Stimulated activated CD8-positive, alpha-beta memory T cell treated with anti-CD3 and anti-CD28 coated beads, Interleukin-4, amount 100 ng/mL, for 1 hour (primary cell): ENCODE measurements at places on chromosomes 2 and 18.

GRCh38 chr2:16389611-16390010 lies 276.0 kb downstream of the CYRIA start:
- DNase-seq, result no peak

DNA sequence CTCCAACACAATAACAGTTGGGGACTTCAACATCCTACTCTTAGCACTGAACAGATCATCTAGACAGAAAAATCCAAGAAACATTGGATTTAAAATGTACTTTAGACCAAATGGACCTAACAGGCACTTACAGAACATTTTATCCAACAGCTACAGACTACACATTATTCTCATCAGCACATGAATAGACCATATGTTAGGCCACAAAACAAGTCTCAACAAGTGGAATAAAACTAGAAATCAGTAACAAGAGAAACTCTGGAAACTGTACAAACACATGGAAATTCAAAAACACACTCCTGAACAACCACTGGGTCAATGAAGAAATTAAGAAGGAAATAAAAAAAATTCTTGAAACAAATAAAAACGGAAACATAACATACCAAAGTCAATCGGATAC lies 117.5 kb downstream of the ACVR1 start:
- no peak for DNase-seq

DNA sequence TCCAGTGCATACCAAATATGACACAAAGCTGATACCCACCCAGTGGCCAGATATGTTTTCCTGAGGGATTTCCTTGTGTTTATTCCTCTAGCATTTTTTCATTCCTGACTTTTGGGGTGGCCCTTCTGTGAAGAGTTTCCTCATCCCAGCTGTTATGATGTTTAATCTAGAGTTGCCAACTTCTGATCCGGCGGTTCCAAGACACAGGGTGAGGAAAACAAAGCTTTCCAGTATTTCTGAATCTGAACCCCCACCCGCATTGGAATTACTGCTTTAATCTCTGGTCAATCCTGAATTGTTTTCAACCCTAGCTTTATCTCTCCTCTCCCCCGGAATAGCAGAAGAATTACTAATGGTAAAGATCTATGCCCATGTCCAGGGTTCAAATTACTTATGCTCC lies 39.2 kb upstream of the PNPT1 start:
- no peak for DNase-seq

- no peak for DNase-seq
Measured at GRCh38 chr2:181142514-181142913, 162.1 kb downstream of the UBE2E3 start.

- no peak for DNase-seq
Measured at GRCh38 chr2:209943776-209944175, 58.7 kb upstream of the RPE start.

DNA sequence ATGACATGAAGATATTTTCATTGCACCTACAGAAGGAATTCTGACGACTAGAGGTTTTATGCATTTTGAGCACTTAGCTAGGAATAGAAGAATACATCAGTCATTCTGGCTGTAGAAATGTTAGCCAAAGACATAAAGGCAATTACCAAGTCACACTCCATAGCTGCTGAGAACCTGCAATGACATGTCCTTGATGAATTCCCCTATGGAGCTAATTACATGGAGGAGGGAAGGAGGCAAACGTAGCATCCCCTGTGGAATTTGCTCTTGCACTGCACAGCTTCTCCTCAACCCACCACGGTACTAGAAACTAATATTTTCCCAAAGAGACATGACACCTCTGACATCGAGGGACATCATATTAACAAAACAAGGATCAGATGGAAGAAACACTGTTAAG lies 174.0 kb upstream of the SESTD1 start:
- no peak for DNase-seq

- no peak for DNase-seq
Measured at GRCh38 chr2:113300281-113300680, 21.6 kb upstream of the PAX8 start.

DNA sequence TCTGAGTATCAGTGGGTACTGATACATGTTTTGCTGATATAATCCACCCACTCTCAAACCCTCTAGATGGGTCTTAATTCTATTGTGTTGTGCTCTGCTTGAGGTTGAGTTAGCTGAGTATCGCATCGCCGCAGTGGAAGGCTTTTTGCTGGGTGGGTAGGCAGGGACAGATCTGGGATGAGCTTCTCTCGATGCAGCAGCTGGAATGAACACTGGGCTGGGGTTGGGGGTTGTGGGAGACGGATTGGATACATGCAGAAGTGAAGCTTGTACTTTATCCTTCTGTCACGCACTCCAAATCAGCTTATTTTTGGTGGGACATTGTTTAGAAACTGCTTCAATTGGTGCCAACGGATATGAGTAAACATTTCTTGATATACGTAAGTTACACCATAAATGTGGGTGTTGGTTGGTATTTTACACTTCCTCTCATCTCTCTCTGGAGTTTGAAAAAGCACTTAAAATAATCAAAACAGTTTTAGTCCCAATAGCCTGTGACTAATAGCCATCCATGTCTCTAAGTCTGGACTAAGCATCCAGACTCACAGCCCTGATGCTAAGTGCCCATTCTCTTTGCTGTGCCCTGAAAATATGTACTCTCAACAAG lies 107.1 kb downstream of the POLE4 start:
- DNase-seq, result no peak

DNA sequence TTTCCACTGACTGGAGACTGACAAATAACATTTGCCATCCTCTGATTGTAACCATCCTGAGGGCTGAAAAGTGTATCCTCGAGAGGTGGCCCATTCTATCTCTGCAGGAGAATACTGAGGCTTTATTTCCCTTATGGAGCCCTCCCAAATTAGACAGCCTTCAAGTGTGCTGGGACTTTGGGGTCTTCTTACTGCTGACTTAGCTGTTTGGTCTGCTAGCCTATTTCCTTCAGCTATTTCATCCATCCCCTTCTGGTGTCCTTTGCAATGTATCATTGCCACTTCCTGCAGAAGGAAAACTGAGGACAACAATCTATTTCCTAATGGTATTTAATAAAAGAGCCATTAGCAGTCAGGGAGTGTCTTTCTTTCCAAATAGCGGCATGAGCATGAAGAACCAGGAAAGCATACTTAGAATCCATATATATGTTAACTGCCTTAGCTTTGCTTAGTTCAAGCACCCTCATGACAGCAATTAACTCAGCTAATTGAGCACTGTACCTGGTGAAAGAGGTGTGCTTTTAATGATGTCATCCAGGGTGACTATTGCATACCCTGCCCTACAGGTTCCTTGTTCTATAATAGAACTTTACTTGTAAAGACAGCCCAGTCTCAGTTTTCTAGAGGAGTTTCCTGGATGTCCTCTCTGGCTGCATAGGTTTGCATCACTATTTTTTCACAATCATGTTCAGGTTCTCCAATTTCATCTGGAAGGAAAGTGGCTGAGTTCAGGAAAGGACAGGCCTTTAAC lies 24.0 kb downstream of the CMPK2 start:
- no peak for DNase-seq

GRCh38 chr2:127865926-127866325 lies 8.0 kb upstream of the POLR2D start:
- DNase-seq, result no peak
